ENCODE measurements at places on chromosomes 1 and 21.

DNA sequence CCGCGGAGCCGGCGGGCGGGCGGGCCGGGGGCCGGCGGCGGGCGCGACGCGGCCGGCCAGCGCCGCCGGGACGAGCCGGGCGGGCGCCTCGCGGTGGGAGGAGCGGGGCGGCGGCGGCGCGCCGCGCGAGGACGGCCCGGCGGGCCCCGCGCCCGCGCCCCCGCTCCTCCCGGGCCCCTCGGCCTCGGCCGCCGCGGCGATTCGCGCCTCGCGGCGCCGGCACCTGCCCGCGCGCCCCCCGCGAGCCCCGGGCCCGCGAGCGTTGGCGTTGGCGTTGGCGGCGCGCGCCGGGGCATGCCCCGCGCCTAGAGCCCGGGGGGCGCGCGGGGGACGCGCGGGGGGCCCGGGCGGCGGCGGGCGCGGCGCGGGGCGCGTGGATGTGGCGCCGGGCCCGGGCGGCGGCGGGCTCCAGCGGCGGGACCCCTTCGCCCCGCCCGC lies at the start of gene SKI:
TSS of gene SKI (plus strand) at position 163 of the 438 bp plus-strand sequence. CDS start 448 bp downstream, outside the sequence.
- DNase-seq: no peak

- no peak for DNase-seq
Observed at GRCh38 chr1:18592368-18592767, 38.3 kb upstream of the PAX7 start.

DNA sequence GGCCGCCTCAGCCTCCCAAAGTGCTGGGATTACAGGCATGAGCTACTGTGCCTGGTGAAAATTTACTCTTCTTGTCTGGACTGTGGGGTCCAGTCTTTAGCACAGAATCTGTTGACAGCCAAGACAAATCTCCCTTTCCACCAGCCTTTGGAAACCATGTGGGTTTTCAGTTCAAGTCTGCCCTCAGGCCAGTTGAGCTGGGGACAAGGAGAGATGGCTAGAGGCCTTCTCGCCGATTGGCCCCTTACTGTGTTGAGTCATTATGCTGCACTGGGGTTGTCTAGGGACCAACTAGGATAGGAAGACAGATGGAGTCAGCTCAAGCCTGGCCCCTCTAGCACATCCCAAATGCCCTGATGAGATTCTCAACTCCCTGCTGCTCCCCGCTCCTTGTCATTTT lies 8.6 kb upstream of the NKAIN1 start:
- no peak for DNase-seq

DNA sequence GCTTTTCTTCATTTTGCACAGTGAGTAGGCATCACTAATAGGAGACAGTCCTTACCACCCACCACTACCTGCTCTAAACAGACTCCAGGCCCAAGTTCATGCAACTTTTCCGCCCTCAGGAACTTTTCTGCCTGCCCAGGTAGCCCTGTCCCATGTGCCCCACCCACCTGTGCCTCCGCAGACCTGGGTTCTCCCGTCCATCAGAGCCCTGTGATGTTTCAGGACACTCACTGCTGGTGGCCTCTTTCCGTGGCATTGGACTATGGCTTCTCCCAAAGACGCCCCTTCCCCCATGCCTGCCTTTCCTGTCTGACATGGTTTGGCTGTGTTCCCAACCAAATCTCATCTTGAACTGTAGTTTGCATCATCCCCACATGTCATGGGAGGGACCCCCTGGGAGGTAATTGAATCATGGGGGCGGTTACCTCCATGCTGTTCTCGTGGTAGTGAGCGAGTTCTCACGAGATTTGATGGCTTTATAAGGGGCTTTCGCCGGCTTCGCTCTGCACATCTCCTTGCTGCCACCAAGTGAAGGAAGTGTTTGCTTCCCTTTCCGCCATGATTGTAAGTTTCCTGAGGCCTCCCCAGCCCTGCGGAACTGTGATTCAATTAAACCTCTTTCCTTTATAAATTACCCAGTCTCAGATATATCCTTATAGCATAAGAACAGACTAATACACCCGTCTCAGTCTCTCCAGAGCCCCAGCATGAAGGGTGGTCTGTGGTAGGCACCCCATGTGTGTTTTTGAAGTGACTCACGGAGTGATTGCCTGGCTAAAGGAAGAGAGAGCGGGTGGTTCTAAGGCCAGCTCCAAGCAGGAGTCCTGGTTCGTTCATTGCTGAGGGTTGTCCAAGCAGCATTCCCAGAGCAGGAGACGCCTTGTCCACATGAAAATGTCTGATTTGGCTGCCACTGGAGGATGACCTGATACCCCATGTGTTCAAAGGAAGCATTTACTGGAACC lies 86.0 kb upstream of the ZBTB40 start:
- DNase-seq: no peak

- DNase-seq: no peak
Observed at GRCh38 chr1:198121056-198121826, 35.6 kb upstream of the NEK7 start.

- DNase-seq: no peak
Observed at GRCh38 chr21:35039595-35040289, 9.4 kb downstream of the RUNX1 start.

- DNase-seq: no peak
Observed at GRCh38 chr1:243323491-243323890, 67.7 kb downstream of the SDCCAG8 start.

GRCh38 chr1:6423321-6423999 lies 1.1 kb upstream of the ESPN start:
- DNase-seq: no peak
